ENCODE measurements at places on chromosomes 7 and 10. TPM values are rescaled to one million over a fixed set of nuclear protein-coding genes. Genes with fewer than 3 reads are reported as not detected.

- peaks cover 9% of the 10 kb centered on the region for H3K4me1 ChIP-seq
- no peak overlapping the region for H3K4me3 ChIP-seq
- H3K27ac ChIP-seq, result no peak overlapping the region
- DNase-seq, result no peak
Observed at GRCh38 chr10:60044242-60044641, 137.9 kb upstream of the CCDC6 start.

OR6B1 gene
- not detected for polyA plus RNA-seq

- DNase-seq, result peak; percentile 39
- peak overlapping the region; percentile 82 for H3K27ac ChIP-seq
- no peaks in the 10 kb centered on the region for H3K27me3 ChIP-seq
Observed at GRCh38 chr7:87218796-87219544, 562 bp downstream of the TMEM243 start.

DNA sequence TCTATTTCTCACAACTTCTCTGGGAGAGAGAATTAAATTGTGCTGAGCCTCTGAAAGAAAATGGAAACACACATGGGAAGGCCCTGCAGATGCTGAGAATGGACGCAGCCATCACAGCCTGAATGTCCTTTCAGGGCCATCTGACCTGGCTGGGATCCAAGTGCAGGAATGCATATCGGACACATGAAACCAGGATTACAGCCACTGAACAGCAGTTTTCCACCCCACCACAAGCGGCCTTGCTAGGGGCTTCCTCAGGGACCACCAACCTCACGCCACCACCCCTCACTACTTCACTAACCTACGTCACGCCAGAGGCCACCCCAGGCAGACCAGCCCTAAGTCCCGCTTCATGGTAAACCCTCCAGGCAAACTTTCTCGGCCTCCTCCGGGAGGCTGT, 103.3 kb downstream of the DIP2C start:
- no peaks in the 10 kb centered on the region for H3K27me3 ChIP-seq
- no peak overlapping the region for H3K27ac ChIP-seq
- no peaks in the 10 kb centered on the region for H3K4me1 ChIP-seq
- H3K36me3 ChIP-seq, result no peaks in the 10 kb centered on the region

GRCh38 chr10:110858297-110858934, 13.3 kb upstream of the PDCD4 start:
- no peak overlapping the region for H3K4me3 ChIP-seq
- H3K4me1 ChIP-seq, result peaks cover 7% of the 10 kb centered on the region

DNA sequence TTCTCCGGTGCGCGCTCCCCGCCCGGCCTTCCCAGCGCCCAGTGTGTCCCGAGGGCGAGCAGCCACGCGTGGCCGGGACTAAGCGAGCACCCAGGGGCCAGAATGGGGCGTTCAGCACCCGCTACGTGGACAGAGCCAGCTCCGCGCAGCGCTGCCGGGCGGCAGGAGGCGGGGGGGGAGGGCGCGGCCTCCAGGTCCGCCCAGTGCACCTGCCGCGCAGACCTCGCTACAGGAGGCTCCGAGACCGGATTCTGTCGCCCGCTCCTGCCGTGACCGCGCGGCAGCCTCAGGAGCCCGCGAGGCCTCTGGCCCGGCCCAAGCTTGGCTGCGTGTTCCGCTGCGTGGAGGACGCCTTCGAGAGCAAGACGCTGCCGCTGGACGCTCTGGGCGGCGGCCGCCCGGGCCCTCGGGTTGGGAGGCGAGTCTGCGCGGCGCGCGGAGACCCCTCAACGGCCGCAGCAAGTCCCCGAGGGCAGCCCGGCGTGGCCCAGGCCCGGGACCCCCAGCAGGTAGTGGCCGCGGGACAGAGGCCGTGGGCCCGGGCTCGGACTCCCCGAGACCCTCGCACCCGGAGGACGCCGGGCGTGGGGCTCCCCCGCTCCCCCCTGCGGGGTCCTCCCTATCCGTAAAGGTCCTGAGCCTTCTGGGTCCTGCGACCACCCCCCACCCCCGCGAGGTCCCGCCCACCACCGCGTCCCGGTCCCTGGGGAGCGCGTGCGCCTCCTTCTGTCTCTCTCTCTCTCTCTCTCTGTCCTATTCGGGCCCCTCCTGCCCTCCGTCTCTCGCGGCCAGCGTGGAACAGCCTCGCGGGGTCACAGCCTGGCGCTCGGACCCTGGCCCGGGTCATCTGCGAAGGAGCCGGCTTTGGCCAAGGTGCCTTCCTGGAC, 904 bp upstream of the DPYSL4 start:
- peaks cover 17% of the 10 kb centered on the region for H3K4me1 ChIP-seq
- peaks cover 4% of the 10 kb centered on the region for H3K27me3 ChIP-seq
- no peak overlapping the region for H3K4me3 ChIP-seq
- H3K27ac ChIP-seq, result no peak overlapping the region
- DNase-seq, result peak; percentile 43

SLC26A3 gene
- 0.09 TPM for polyA plus RNA-seq

GPR15LG gene
- polyA plus RNA-seq, result not detected

PDE1C gene
- 0.05 TPM for polyA plus RNA-seq

DNA sequence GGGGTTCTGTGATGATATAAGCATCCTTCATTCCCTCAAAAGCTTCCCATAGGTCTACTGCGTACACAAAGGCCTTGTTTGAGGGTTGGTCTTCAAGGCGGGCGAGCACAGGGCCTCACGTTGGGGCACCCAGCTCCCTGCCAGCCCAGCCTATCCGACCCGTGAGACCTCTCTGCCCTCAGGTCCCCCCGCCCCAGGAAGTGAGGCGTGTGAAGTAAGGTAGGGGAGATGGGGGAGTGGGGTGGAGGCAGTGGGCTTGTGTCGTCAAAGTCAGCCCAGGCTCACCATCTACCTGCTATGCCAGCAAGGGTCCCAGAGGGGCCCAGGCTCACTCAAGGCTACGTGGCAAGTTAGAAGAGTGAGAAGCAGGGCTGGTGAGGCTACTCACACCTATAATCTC, 47.6 kb upstream of the ELFN1 start:
- no peaks in the 10 kb centered on the region for H3K27me3 ChIP-seq
- no peak overlapping the region for H3K27ac ChIP-seq
- H3K36me3 ChIP-seq, result no peaks in the 10 kb centered on the region
- no peaks in the 10 kb centered on the region for H3K4me1 ChIP-seq
- DNase-seq, result no peak

GRCh38 chr7:139108266-139109187, 993 bp downstream of the ZC3HAV1 start:
- peak overlapping the region; percentile 88 for H3K27ac ChIP-seq
- DNase-seq, result peak; percentile 65
- H3K36me3 ChIP-seq, result no peaks in the 10 kb centered on the region
- no peaks in the 10 kb centered on the region for H3K27me3 ChIP-seq
- H3K4me1 ChIP-seq, result peaks cover 9% of the 10 kb centered on the region
- H3K4me3 ChIP-seq, result peak overlapping the region; percentile 96

FBXW4 gene
- polyA plus RNA-seq, result 5.4 TPM

- H3K27me3 ChIP-seq, result peaks cover 40% of the 10 kb centered on the region
- no peaks in the 10 kb centered on the region for H3K36me3 ChIP-seq
- H3K4me1 ChIP-seq, result peaks cover 36% of the 10 kb centered on the region
Observed at GRCh38 chr7:27153526-27153925, 1.1 kb upstream of the HOXA3 start.

DNA sequence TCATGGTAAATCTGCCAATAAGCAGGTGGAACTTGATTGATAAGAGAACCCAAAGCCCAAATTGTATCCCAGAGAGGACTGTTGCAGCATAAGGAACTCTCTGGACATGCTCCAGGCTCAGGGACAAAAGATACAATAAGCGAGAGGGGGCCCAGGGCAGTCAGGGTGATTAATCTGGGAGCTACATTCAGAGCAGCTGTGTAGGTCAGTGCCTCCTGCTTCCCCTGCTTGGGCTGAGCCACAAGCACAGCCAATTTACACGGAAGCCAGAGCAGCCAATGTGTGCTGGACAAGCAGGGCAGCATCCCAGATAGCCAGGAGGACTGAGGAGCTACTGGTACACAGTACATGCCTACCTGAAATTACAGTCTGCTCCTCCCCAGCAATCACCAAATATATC, 24.2 kb downstream of the MYPN start:
- no peaks in the 10 kb centered on the region for H3K36me3 ChIP-seq
- no peak for DNase-seq
- H3K27ac ChIP-seq, result no peak overlapping the region
- H3K4me3 ChIP-seq, result no peak overlapping the region
- H3K4me1 ChIP-seq, result no peaks in the 10 kb centered on the region

- H3K36me3 ChIP-seq, result no peaks in the 10 kb centered on the region
- peak overlapping the region; percentile 20 for H3K4me3 ChIP-seq
- no peak for DNase-seq
- no peaks in the 10 kb centered on the region for H3K4me1 ChIP-seq
Observed at GRCh38 chr10:89838044-89838615, 136.7 kb downstream of the KIF20B start.

HOXA11 gene
- not detected for polyA plus RNA-seq

DNA sequence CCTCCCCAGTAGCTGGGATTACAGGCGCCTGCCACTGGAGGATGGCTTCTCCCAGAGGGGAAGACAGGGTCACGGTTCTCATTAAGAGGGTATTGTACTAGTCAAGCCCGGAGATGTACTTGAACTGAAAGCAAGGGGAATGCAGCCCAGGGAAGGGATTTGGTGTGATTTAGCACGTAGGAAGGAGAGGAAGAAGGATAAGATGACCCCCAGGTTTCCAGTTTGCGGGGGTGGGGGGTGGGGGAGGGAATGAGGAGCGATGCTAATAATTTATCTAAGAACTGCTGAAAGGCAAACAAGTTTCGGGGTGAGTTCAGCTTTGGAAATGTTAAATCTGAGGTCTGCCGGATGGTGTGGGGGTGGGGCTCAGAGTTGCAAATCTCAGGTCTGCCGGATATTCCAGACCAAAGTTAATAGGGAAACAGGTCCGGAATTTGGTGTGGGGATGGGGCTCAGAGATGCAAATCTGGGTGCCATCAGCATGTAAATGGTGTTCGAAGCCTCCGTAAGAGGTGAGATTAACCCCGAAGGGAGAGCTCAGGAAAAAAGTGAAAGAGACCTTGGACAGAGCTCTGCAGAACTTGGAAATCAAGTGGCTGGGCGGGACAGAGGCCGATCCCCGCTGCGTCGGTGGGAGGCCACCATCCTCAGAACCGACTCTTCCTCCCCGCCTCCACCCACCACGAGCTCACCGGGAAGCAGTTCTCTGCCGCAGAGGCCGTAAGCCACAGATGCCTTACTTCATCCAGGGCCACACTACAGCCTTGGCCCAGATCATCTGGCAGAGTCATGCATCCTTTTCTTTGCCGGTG, 1.6 kb upstream of the SEPHS1 start:
- peak overlapping the region; percentile 81 for H3K4me3 ChIP-seq
- peaks cover 25% of the 10 kb centered on the region for H3K4me1 ChIP-seq
- H3K36me3 ChIP-seq, result no peaks in the 10 kb centered on the region
- DNase-seq, result peak; percentile 44

GRCh38 chr7:75050501-75050900, 23.1 kb downstream of the RCC1L start:
- no peaks in the 10 kb centered on the region for H3K4me1 ChIP-seq
- no peaks in the 10 kb centered on the region for H3K27me3 ChIP-seq
- H3K4me3 ChIP-seq, result no peak overlapping the region
- H3K36me3 ChIP-seq, result peaks cover 36% of the 10 kb centered on the region

AKAP9 gene
- 80.4 TPM for polyA plus RNA-seq
